ENCODE measurements at places on chromosomes 12 and 14.

GRCh38 chr12:5807090-5807414, 138.0 kb downstream of the ANO2 start:
- DNase-seq = no peak

DNA sequence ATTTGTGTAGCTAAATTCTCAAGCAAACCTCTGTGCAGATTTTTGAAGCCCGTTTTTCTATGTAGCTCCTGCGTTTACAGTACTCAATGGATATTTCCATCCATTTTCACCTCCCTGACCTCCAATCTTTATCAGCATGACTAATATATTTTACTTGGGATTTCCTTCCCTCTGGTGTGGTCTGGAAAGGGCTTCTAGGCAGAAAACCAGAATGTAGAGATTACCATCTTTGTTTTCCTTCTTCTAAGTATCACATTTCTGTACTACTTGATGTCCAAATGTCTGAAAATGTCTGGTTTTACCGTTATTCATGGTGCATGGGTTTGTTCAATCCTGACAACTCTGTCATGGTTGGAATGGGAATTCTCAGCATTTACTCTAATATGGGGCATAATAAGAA, 907.6 kb upstream of the FLRT2 start:
- DNase-seq = no peak

DNA sequence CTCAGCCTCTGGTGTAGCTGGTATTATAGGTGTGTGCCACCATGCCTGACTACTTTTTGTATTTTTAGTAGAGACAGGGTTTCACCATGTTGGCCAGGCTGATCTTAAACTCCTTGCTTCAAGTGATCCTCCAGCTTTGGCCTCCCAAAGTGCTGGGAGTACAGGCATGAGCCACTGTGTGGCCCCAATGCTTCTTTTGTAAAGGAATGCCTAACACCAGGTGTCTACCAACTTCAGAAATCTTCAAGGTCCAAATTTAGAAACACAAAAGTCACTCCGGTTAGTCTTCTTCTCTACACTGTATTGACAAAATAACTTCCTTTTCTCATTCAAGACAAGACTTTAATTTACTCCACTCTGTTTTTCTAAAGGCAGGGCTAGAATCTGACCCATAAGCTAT, 188.7 kb downstream of the PRKD1 start:
- no peak for DNase-seq

DNA sequence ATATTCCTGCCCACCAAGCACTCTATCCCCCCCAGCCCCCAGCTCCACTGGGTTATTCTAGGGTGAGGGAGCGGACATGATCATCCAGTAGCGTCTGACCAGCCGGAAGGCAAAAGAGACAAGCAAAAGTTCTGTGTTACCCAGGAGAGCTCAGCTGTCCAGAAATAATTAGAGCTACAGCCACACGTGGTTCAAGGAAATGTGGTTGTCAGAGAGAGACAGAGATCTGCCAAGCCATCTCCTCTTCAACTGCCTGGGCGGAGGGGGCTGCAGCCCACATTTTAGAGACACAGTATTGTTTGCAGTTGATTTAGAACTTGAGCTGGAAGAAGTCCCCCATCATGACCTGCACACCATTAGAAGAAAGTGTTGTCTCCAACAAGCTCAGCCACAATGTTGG, 30.4 kb downstream of the DAO start:
- DNase-seq = no peak

Measured in activated T-helper 1 cell treated with anti-CD3 and anti-CD28 coated beads, Interleukin-2, amount 50 U/mL, for 16 hours (primary cell).